ENCODE measurements at places on chromosomes 7 and 10.

DNA sequence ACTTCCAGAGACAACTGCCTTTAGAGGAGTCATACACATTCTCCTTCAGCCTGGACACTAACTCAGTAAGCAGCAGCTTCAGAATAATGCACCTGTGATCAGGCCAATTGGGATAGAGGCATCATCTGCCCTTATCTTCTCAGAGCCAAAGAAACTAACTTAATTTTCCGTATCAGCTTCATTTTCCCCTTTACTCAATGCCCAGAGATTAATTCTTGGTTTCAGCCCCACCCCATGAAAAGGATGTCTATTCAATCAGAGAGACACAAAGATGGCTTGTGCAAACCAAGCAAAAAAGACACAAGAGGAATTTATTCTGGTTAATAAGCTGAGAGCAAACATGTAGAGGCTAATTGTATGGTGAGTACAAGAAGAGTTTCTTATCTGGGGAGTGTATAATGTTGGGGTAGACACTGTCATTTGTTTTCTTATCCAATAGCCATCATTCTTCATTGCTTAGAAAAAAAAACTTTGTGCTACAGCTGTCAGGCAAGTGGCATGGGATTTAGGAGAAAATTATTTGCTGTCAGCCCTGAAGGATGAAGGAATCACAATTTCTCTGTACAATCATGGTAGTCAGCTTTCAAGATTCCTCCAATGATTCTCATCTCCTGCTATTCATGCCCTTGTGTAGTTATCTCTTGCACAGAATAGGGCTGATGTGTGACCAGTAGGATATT lies 38.7 kb upstream of the CCSER2 start:
- no peak for DNase-seq

- DNase-seq, result no peak
These were observed 34.9 kb downstream of the CSGALNACT2 start for GRCh38 chr10:43173120-43173519.

DNA sequence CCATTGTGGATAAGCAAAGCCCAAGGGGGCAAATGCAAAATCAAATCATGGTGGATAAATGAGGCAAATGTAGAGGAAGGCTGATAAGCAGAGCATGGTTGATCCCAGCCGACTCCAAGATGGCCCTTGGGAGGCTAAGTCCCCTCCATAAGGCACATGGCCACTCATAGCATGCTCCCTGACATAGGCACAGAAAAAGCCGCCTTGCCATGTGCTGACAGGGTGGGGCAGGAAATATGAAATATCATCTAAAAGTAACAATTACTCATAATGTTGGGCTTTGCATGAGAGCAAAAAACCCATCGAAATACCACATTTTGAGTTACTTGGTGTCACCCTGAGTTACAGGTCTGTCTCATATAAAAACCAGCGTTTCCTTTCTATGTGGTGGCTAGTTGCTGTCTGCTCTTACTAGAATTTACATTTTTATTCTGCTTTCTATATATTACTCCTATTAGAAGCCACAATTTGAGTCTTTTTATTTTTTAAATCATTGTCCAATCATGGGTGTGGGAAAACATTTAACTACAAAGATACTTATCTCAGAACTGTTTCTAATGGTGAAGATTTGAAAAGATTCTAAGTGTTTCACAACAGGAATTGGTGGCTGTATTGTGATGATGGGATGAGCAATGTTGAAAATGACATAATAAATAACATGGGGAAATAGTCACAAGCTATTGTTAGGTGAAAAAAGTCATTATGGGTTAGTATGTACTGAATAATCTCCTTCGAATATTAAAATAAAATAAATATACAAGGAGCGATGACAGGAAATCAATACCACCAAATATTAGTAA lies 102.7 kb downstream of the CUBN start:
- DNase-seq, result no peak

- DNase-seq, result no peak
These were observed 507.8 kb upstream of the MKI67 start for GRCh38 chr10:128633864-128634540.

- no peak for DNase-seq
These were observed 155.9 kb upstream of the SLC13A1 start for GRCh38 chr7:123355576-123356190.

DNA sequence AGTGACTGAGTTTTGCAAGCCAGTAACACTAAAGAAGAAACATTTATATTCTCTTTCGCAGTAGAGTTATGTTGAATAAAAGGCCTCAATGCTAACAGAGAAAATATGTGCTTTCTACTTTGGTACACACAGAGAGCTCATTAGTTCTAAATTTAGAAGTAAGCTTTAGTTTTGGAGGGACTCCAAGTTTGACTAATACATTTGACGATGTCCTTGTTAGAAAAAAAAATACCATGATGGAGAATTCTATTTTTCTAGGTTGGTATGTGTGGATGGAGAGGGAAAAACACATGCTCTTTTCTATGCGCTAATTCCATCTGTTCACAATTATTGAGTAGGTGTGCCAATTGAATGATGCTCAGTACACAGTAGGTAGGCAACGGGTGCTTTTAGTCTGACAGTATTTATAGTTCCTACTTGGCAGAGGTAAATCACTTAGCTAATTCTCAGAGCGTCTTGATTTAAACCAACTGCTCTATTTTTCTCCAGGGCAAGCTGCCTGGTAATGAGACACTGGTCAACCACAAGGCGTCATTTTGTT lies 327.2 kb upstream of the AKR1E2 start:
- DNase-seq, result no peak

- DNase-seq, result no peak
These were observed 61.8 kb downstream of the ADD3 start for GRCh38 chr10:110069502-110069982.

DNA sequence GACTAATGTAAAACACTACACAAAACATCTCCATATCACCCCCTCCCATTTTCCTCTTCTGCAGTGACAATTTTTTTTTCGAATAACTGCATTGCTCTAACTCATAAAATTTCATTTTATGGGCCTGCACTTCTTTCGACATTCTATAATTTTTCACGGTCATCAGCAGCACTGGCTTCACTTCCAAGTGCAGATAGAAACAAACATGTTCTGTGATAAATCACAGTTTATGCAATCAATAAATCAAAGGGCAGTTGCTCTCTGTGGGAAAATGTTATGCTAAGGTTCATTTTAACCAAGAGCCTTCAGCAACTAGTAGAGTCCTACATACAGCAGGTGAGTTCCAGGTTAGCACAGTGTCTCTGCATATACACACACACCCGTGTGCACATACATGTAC lies 100.1 kb downstream of the GPAM start:
- DNase-seq, result no peak

DNA sequence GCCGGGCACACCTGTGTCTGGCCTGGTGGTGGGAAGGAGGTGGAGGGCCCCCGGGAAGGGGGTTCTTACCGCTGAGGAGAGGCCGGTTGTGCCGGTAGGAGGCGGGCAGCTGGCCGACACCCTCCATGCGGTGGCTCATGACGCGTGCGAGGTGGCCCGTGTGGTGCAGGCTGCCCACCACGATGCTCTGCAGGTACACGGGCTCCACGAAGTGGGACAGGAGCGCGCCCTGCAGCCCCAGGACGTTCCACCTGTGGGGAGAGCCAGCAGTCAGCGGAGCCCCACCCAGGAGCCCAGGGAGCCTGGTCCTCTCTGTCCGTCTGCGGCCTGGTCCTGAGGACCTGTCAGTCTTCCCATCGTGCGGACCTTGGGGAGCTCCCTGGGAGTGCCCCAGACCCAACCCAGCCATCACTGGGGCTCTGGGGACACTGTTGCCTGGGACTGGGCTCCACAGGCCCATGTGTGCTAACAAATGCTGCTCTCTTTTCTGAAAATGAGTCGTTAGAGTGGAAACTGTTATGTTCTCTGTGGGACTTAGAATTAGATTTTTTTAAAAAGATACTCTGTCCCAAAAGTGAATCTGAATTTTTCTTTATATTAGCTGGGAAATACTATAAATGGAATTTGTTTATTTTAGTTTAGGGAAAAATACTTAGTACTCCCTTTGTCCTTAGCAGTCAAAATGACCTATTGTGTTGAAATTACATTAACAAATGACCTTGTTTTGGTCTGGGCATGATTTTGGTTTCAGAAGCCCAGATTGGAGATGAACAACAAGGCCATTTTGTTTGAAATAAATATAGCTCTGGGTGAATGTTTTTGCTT lies 143.9 kb downstream of the WDR37 start:
- no peak for DNase-seq

DNA sequence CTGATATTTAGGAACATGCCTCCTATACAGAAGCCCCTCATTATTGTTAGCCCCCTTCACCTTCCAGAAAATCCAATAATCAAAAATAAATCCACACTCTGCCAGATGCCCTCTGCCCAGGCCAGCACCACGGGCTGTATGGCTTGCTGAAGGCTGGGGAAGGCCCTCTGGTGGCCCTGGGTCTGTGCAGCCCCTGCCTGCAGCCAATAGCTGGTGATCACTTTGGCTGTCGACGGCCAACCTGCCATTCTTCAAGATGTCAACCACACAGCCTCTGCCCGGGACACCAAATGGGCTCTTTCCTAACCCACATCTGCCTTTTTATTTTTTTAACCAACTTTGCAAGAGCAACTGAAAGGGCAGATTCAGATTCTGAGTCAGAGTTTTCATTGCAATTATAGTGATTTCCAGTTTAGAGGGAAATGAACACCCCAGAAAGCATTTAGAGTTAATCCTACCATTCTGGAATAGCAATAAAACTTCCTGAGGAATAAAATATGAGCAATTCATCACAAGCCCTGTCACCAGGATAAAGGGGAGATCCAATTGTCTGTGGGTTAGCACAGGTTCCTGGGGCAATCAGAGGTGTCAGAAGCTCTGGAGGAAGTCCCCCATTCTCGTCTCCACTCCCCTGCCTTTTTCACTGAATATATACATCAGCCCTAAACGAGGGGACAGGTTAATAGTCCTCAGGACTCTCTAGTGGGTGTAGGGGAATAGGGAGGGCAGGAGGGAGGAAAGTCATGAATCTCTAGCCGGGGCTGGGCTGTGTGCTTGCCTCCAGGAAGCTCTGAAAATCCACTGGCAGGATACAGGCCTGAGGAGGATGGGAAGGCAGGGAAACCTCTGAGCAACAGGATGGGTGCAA lies 211.3 kb downstream of the GRID1 start:
- no peak for DNase-seq

- DNase-seq, result peak; percentile 21
These were observed 49.0 kb upstream of the ARHGAP12 start for GRCh38 chr10:31977440-31978155.

- no peak for DNase-seq
These were observed 134.7 kb downstream of the ARL5B start for GRCh38 chr10:18793951-18794350.

- DNase-seq, result no peak
These were observed 191.3 kb downstream of the HECW1 start for GRCh38 chr7:43303740-43304241.

DNA sequence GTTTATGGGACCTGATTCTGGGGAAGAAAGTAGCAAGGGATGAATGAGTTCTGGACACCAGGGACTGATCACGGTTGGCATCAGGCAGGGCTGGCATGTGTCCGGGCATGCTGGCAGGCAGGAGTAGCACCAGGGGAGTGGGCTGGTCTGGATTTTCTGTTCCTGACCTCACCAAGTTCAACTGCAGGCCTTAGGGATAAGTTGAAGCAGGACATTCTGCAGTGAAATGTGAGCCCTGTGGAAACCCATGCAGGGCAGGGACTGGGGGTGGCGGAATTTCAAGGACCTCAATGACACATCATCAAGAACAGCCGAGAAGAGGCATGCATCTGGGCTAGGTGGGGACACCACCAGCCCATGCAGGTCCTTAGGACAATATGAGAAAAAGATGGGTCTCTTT lies 80.2 kb upstream of the ADAM12 start:
- no peak for DNase-seq

Measured in kidney epithelial cell (primary cell).